Fibroblast of skin of scalp (primary cell): ENCODE measurements at places on chromosomes 2 and 18.

DNA sequence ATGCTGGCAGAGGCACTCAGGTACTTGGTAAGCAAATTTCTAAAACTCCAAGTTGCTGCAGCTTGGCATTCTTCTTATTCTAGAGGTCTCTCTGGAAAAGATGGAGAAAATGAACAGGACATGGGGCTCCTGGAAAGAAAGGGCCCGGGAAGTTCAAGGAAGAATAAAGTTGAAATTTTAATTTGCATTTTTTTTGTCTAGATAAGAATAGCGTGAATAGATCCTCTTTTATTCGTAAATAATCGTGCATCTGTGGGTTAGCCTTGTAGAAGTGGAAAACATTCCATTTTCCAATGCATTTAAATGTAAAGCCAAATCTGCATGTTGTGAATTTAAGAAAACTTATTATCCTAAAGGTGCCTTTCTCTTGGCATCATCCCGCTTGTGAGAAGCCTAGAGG lies 61.0 kb downstream of the TNFRSF11A start:
- no peak for DNase-seq

DNA sequence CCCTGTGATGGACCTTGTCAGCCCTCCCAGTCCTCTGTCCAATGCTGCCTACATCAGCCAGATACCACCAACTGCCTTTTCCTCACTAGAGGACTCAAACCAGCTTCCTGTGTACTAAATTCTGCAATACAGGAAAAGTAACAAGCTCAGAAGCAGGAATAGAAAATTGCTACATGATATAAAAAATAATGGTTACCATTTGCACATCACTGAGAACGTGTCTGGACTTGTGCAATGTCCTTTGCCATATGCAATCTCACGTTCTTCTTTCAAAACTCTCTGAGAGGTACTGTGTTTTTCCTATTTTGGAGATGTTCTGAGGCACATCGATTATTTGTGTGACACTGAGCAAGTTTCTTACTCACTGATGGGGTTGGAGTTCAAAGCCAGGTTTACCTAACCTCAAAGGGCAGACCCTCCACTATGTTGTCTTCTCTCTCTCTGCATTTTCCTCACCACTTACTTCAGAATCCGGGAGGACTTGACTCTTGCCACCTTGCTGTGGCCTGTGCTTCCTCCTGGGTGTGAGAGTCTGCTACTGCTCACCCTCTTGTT lies 12.1 kb downstream of the UPP2 start:
- no peak for DNase-seq

- DNase-seq, result no peak
Measured at GRCh38 chr2:201924453-201924852, 109.2 kb upstream of the FZD7 start.

GRCh38 chr2:42547446-42548295 lies 20.8 kb upstream of the MTA3 start:
- no peak for DNase-seq

GRCh38 chr18:79275992-79276391 lies 119.7 kb upstream of the NFATC1 start:
- DNase-seq, result peak; percentile 26

DNA sequence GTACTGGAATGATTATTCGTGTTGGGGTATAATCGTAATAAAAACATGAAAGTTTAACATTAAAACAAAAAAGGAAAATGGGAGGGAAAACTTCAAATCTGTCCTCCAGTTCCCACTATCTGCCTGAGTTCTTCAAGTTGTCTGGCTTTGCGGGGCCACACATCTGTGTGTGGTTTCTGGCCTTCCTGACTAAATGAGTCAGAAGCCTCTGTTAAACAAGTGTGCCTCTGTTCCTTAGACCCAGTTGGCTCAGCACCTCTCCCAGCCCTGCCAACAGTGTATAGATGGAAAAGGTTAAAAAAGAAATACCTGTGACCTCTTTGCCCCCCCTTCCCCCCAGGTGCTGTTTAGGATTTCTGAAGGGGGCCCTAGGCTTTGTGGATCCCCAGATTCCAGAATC lies 30.2 kb downstream of the XDH start:
- peak; percentile 78 for DNase-seq

GRCh38 chr2:20994130-20994529 lies 49.7 kb downstream of the APOB start:
- no peak for DNase-seq

DNA sequence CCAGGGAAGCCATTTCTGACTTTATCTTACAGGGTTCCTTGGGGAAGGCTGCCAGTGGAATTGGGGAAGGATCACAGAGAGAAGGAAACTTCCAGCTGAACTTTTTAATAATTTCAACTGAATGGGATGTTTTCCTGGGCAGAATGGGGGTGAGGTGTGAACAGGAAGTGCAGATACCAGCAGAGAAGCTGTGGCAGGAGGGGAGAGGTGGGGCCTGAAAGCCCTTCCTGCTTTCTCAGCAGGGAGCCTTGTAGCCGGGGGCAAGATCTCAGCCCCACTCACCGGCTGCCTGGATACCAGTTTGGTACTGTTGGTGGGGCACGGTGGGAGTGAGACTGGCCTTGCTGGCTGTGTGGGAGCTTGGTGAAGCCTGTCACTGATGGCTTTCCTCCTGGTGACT lies 170.5 kb downstream of the ZBTB7C start:
- DNase-seq, result no peak

DNA sequence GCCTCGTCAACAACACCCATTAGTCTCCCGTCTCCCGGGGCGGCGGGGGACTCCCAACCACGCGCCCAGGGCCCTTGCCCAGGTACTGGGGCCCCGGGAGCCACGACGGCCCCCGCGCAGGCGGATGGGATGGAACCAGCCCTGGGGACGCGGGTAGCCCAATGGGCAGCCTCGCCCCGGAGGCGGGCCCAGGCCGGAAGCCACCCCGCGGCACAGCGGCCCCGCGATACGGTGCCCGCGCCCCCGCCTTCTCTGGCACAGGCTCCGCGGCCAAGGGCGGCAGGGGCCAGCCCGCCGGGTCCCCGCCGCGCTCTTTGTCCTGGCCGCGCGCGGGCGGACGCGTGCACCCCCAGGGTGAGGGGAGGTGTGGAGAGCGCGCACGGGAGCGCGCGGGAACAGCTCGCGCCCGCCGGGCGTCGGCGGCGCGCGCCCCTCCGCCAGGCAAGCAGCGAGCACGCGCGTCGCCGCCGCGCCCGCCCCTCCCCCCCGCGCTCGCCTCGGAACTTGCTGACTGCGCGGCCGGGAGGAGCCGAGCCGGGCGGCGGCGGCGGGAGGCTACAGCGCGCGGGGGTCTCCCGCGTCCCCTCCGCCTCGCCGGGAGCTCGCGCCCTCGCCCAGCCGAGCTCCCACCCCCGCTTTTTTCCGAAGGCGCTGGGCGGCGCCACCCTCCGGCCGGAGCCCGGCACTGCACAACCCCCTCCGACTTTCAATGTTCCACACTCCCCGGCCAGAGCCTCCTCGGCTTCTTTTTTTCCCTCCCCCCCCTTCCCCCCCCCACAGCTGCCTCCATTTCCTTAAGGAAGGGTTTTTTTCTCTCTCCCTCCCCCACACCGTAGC lies at the start of gene UBE2E3:
Gene UBE2E3, plus strand, starts transcription at position 500 of the 837 bp plus-strand sequence. CDS start 1,438 bp downstream, outside the sequence.
- DNase-seq, result peak; percentile 84

DNA sequence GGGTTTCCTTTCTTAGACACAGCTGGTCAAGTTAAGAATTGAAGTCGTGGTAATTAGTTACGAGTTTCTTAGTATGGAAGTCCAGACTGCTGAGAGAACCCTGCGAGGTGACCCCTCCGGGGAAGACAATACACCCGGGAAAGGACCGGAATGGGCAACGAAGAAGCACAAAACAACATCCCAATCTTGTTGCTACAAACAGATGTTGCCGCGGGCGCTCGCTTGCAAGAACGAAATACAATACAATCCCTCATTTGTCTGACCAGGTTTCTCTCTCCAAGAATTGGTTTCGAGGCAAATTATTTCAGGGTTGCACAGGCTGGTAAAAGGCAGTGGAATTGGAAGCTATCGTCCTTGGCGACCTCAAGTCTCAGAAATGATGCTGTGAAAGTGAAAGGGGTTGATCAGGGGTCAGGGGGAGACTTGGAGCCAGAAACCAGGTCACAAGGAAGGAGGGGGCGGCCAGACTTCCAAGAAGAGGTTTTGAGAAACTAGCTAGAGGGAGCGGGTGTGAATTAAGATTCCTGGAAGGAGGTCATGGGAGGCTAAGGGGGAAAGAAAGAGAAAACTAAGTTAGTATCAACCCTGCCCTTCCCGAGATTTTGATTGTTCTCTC lies 401.9 kb downstream of the HRH4 start:
- DNase-seq, result no peak
